ENCODE measurements at places on chromosomes 1 and 21.
A peak's percentile ranks its signal among the peaks of the same experiment; 100 is the strongest.

DNA sequence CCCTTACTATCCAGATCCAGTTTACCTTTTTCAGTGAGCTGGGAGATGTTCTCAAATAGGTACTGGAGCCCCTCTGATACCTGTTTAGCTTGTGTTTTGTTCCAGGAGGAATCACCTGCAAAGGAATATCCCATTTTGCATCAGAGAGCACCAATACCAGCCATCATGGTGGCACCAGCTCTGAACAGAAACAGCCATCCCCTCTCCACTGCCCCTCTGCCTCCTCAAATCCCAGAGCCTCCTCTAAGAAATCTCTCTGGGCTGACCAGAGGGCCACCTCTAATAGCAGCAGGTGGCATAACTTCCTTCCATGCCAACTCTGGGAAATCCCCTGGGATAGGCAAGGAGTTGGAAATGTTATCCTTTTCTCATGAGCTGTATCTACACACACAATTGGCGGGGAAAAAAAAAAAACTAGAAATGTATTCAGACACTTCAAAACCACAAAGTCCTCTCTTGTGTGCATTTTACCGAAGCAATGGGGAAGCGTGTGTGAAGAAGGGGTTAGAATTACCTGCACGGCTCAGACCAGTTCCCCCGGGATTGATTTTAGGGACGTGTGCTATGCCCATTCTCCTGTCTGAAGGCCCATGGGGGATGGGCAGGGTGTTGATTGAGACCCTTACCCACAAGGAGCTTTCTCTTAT lies 2.4 kb downstream of the PGLYRP4 start:
- DNase-seq = no peak

DNA sequence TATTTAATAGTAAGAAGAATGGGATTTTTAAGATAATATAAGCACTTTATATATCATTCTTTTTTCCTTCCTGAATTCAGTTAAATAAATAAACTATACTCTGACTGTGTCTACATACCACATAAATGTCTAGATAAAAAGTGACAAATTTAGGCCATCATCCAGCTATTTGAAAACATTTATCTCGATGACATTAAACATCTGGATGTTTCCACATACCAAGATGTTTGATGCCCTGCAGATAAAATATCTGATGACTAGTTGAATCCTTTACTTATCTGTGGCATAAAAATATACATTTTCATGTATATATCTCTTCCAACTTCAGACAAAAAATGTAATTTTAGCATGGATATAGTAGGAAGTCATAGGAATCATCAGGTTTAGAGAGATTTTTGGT lies 348.3 kb downstream of the DPYD start:
- no peak for DNase-seq

GRCh38 chr21:28832013-28832714 lies 160.5 kb downstream of the LTN1 start:
- DNase-seq = peak; percentile 75

DNA sequence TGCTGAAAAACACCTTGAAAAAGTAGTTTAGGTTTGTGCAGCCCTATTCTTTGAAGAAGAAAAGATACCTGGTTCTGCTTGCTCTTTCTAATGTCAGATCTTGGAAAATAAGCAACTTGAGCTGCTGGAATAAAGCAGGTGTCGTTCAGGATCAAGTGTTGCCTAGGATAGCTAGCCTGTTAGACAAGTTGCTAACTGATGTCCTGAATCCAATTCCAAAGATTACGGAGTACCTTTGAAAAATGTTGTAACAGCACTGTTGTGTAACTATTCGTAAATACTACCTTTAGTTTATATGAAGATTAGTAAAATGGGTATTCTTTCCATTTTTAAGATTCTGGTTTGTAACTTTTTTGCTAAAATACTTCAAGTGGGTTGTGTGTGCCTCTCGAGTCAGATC lies 151.5 kb downstream of the CLEC20A start:
- no peak for DNase-seq

- no peak for DNase-seq
Observed at GRCh38 chr1:93670141-93670540, 11.5 kb downstream of the BCAR3 start.

DNA sequence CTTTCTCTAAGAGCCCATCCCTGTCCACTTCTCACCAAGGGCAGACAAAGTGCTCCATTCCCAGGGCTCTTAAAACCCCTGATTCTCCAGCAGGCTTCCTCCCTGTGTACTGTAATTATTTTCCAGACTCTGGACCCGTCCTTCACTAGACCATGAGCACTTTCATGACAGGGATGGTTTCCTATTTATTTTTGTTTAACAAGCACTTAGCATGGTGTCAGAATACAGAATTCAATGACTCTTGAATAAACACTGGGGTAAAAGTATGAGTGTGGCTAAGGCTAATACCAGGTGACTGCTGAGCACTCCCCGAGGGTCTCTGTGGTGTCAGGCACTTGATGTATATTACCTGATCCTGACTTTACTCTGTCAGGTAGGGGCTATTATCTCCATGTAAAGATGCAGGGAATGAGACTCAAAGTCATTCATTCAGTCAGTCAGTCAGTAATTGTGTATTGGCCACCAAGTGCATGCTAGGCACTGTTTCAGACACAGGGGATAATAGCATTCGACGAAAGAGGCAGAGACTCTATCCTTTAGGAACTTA lies 47.2 kb downstream of the C1orf21 start:
- no peak for DNase-seq

- DNase-seq = no peak
Observed at GRCh38 chr1:179807291-179807690, 64.2 kb downstream of the FAM163A start.
